ENCODE measurements at places on chromosomes 11 and 22.
A peak's percentile ranks its signal among the peaks of the same experiment; 100 is the strongest.

GRCh38 chr11:58963551-58964104 is 24.3 kb downstream of the GLYATL1 start:
- DNase-seq, result no peak

GRCh38 chr11:64870176-64870892 is 8.1 kb downstream of the EHD1 start:
- DNase-seq, result peak; percentile 40

- DNase-seq, result no peak
These were observed 43.1 kb upstream of the AMOTL1 start for GRCh38 chr11:94725097-94725496.

- DNase-seq, result no peak
These were observed 5.5 kb downstream of the ROBO4 start for GRCh38 chr11:124892146-124892545.

DNA sequence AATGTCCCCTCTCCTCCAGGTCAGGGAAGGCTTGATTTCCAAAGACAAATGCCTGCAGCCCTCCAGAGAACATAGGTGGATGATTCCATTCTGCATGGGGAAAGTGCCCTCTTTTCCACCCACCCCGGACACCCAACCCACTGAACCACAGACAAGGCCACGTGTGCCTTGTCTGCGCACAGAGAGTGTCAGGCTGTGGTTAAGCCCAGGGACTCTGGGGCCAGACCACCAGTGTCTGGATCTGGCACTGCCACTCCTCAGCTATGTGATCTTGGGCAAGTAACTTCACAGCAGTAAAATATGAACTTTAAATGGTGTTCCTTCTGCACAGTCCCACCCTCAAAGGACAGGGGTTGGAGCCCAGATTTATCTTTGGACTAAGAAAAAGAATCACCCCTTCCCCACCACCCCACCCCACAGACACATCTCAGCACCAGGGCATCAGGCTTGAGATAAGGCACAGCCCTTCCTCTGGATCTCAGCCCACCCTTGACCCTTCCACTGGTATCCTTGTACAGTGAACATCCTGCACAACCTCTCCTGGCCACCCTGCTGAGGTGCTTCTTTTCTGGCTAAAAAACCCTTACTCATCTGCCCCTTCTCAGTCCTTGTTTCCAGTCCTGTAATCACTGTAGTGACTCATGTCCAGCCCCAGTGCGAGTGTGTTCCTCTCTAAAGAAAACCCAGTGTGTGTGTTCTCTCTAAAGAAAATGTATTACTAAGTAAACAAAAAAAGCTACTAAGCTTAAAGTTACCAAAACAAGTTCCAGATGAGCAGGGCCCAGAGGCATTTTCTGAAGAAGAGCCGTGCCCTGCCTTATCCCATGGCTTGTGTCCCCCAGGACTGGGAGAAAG is 1.9 kb upstream of the PTGDR2 start:
- no peak for DNase-seq

- no peak for DNase-seq
These were observed 1.1 kb downstream of the KCNQ1 start for GRCh38 chr11:2445746-2446551.

DNA sequence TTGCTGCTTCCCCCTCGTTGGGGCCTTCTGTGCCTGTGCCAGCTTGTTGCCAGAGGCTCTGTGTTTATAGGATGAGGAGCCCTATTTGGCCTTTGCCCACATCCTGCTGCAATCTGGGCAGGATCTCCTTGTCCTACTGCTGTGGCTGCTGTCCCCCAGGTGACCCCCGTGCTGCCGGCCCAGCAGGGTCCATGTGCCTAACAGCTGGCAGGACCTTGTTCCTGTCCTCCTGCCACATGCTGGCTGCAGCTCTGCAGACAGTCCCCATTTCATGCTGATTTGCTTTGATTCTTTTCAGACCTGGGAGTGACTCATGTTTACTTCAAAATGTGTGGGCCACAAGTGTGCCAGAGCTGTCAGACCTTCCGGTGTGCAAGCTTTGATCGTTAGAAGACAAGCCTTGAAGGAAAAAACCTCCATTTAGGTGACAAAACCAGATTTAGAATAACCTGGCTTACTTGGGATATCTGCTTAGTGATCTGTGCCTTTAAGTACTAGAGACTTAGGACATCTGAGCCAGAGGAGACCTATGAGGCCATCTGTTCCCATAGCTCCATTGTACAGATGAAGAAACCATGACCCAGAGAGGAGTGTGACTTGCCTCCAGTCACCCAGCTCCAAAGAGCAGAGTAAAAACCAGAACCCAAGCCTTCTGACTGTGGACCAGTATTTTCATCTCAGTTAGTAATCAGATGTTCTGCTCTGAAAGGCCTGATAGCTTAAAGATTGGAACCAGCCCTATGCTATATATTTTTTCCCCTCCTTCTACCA is 11.1 kb downstream of the NAV2 start:
- no peak for DNase-seq

GRCh38 chr11:73267122-73267846 is 4.9 kb upstream of the P2RY6 start:
- no peak for DNase-seq

DNA sequence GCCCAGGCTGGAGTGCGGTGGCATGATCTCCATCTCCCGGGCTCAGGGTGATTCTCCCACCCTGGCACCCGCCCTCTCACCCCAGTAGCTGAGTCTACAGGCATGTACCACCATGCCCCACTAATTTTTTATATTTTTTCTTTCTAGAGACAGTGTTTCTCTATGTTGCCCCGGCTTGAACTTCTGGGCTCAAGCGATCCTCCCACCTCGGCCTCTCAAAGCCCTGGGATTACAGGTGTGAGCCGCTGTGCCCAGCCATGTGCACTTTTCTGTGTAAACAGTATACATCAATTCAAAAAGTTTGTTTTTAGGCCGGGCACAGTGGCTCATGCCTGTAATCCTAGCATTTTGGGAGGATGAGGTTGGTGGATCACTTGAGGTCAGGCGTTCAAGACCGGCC is 14.7 kb downstream of the GRIK4 start:
- DNase-seq, result no peak

DNA sequence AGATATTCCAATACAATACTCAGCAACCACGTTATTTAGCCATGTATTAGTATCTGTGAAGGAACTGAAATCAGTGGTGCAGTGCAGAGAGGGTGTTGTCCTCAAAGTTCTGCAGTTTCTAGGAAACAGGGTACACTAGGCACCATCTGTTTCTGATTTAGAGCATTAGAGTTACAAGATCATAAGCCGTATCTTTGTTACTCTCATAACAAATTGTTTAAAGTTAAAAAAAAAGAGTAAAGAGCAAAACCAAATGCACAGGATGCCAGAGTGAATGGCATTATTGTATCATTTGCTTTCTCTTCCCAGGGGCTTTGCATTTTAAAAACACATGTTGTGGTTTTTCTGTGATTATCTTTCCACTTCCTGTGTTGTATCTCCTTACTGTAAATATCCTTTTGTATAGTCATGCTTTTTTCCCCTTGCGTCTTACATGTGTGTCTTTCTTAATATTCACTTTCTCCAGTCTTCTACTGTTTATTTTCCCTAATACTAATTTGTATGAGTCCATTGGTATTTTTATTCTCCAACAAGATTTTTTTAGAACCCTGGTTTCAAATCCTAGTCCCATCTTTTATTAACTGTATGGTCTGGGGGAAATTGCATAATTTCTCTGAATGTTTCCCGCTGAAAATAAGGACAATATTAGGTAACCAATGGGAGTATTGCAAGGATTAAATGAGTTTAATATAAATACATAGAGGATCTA is 15.2 kb upstream of the NUP160 start:
- no peak for DNase-seq

- no peak for DNase-seq
These were observed 5.1 kb downstream of the PRAME start for GRCh38 chr22:22553735-22554586.

DNA sequence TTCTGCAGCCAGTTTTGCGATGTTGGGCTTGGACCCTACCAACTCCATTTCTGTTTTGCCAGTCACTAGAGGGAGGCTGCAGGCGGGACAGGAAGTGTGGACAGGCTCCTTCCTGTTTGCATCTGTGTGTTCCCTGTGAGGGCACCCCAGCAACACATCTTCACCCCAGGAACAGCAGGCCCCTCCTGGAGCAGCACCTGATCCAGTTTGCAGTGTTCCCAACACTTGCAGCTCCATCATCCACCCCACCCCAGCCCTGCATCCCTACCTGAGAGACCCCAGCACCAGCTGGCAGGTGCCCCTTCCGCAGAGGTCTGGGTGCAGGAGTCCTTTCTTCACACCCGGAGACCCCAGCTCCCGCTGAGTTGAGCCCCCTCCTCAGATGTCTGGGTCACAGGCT is 7.4 kb upstream of the VSIG10L2 start:
- no peak for DNase-seq

GRCh38 chr11:130279989-130280388 is 34.7 kb downstream of the ZBTB44 start:
- DNase-seq, result no peak

GRCh38 chr11:133966921-133967598 is 10.3 kb upstream of the IGSF9B start:
- no peak for DNase-seq

- peak; percentile 78 for DNase-seq
These were observed 23.6 kb upstream of the ME3 start for GRCh38 chr11:86696004-86696403.

DNA sequence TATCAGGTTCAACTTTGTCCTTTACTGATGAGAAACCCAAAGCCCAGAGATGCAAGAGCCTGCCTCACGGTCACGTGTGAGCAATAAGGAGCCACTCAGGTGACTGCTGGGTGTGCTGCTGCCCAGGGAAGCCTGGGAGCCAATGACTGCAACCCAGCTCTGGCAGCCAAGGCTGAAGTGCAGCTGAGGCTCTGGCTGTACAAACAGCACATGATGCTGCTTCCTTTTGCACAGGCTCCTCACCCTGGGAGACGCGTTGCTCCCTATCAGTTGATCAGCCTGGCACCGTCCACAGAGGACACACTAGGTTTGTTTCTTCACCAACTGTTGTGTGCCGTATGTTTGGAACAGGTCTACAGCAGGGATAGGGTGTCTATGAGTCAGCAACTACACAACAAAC is 168.7 kb downstream of the EFCAB6 start:
- no peak for DNase-seq

GRCh38 chr11:16587670-16588069 is 150.8 kb upstream of the C11orf58 start:
- no peak for DNase-seq

- DNase-seq, result no peak
These were observed 709 bp upstream of the KCNE3 start for GRCh38 chr11:74468058-74468457.

- no peak for DNase-seq
These were observed 4.2 kb upstream of the SORL1-AS1 start for GRCh38 chr11:121456816-121457431.

- DNase-seq, result no peak
These were observed 1480.8 kb downstream of the BRD1 start for GRCh38 chr22:48346911-48347310.

DNA sequence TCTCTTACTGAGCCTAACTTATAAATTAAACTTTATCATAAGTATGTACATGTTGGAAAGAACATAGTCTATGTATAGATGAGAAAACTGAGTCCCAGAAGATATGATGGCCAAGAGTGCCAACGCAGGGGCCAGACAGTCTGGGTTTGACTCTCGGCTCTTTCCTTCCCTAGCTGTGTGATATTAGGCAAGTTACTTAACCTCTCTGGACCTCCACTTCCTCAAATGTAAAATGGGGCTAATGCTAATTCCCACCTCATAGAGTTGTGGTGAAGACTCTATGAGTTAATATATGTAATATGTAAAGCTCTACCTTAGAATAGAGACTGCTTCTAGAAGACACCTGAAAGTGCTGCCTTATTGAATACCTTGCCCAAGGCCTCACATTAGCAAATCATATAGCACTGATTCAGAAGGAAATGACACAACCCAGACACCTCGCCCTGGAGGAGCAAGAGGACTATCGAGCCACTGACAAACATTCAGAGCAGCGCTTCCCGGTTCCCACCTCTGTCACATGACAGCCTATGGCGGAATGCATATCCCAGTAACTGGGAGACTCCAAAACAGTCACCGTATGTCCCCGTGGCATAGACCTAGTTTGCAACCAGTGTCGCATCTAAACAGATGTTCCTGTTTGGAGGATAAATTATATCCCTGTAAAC is 11.3 kb upstream of the CCDC86 start:
- DNase-seq, result no peak

- DNase-seq, result no peak
These were observed 35.9 kb upstream of the SESN3 start for GRCh38 chr11:95266751-95267374.

DNA sequence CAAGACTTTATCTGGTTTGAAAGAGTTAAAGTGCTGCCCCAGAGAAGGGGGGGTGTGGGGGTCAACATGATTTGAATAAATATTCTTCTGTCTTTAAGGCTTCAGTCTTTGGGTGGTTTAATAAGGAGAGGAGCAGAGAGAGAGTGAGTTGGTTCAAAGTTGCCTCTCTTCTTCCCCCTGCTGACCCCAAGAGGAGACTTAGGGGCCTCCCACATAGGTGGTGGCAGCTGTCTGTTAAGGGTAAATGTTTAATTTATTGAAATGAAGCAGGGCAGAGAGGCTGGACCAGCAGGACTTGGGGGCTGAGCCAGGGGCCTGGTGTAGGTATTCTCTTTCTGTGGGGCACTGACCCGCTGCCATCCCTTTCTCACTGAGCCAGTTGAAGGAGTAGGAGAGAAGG is 5.5 kb downstream of the POU2F3 start:
- DNase-seq, result no peak

GRCh38 chr11:67387069-67387468 is 4.7 kb upstream of the RAD9A start:
- no peak for DNase-seq

- no peak for DNase-seq
These were observed 232.2 kb downstream of the GUCY1A2 start for GRCh38 chr11:106785913-106786650.

- DNase-seq, result peak; percentile 27
These were observed 99.3 kb downstream of the FDX1 start for GRCh38 chr11:110529043-110529442.

GRCh38 chr11:105220121-105220520 is 80.6 kb upstream of the CARD18 start:
- no peak for DNase-seq

DNA sequence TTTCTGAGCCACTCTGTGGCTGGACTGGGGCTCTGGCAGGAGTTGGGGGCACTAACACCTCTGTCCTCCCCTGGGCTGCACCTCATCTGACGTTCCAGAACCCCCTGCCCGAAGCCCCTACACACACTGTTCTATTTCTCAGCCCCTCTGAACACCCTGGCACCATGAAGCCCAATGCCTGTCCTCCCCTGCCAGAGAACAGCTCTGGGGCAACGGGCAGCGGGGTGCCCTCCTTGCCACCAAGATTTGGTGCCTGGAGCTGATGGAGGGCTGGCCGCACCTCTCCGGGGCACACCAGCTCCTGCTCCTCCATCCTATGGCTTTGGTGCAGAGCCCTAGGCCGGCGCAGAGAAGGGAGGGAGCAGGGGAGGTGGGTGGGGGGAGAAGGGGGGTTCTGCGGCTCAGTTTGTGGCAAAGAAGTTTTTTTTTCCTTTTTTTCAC is 16.3 kb downstream of the DUSP8 start:
- no peak for DNase-seq
